ENCODE measurements at places on chromosomes 1 and 21. TPM values are rescaled to one million over a fixed set of nuclear protein-coding genes. Genes with fewer than 3 reads are reported as not detected.

Gene NECTIN4
- not detected for total RNA-seq

Gene CDC20
- total RNA-seq, result 0.36 TPM

Gene ACOT11
- total RNA-seq, result 13.9 TPM

Gene CFAP107
- not detected for total RNA-seq

Gene ZZZ3
- total RNA-seq, result 25.0 TPM

Gene KDF1
- not detected for total RNA-seq

Gene ALPL
- total RNA-seq, result 1.5 TPM

Gene FGR
- 1.3 TPM for total RNA-seq

Gene CLEC20A
- not detected for total RNA-seq

Gene SRRM1
- total RNA-seq, result 63.0 TPM

Gene FAM131C
- total RNA-seq, result not detected

Gene KCNJ9
- not detected for total RNA-seq

Gene NTMT2
- total RNA-seq, result not detected

Gene SPRR2B
- total RNA-seq, result not detected
